Ureter (tissue), 1 donor: ENCODE measurements at places on chromosomes 1 and 21. TPM values are rescaled to one million over a fixed set of nuclear protein-coding genes. Genes with fewer than 3 reads are reported as not detected.

GRCh38 chr1:25695771-25696311, 79.2 kb downstream of the MAN1C1 start:
- DNase-seq, result no peak

ADORA3 gene
- 5.8 TPM for total RNA-seq

NECTIN4 gene
- total RNA-seq, result 75.6 TPM

SPSB1 gene
- 15.1 TPM for total RNA-seq

TRIM46 gene
- 1.6 TPM for total RNA-seq

APCS gene
- total RNA-seq, result not detected

ZNF593OS gene
- not detected for total RNA-seq

ZNF687 gene
- 27.8 TPM for total RNA-seq

- no peak for DNase-seq
Observed at GRCh38 chr1:240244968-240245628, 153.4 kb downstream of the FMN2 start.

DNA sequence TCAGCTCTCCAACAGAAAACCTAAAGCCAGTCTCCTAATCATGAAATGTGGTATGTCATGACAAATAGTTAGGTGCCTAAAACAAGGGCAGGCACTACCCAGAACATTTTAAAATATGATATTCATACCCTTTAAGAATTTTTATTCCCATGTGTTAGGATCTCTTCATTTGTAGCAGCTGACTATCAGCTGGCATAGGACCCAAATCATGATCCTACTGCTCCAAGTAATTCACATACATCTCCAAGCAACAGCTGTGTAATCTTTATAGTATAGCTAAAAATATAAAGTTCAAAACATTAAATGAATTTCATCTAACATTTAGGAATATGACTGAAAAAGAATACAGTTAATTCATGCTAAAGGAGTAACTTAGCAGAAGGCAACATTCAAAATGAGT, 57.5 kb downstream of the ENAH start:
- no peak for DNase-seq

DNA sequence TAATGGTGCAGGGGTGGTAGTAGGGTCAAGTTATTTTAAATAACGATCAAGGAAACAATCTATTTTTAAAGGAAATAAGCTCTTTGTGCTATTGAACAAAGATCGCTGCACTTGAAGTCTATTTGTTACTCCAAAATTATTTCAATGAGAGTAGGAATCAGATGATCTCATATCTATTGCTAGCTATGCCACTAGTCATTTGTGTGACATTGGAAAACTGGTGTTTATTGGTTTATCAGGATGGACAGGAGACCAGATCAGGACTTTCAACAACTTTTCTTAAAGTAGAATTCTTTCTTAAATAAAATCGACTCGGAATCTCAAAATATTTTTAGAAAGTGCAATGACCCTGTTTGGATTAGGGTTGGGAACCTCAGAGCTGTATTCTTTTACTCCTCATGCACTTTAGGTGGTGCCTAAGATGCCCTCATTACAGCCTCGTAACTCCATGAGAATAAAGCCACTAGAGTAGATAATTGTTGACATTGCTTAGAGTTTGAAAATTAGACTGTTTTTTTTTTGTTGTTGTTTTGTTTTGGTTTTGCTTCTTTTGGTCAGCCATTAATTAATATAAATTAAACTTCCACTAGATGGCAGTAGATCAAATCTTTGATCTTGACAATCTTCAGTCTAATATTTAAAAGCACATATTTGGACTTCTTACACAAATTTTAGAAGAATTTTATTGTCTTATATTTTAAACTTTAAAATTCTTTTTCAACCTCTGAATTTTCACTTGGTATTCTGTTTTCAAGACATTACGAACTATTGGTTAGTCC, 352.4 kb downstream of the USP25 start:
- DNase-seq, result no peak

BCAR3 gene
- 26.7 TPM for total RNA-seq

- no peak for DNase-seq
Observed at GRCh38 chr1:60431593-60431992, 358.0 kb upstream of the C1orf87 start.

DNA sequence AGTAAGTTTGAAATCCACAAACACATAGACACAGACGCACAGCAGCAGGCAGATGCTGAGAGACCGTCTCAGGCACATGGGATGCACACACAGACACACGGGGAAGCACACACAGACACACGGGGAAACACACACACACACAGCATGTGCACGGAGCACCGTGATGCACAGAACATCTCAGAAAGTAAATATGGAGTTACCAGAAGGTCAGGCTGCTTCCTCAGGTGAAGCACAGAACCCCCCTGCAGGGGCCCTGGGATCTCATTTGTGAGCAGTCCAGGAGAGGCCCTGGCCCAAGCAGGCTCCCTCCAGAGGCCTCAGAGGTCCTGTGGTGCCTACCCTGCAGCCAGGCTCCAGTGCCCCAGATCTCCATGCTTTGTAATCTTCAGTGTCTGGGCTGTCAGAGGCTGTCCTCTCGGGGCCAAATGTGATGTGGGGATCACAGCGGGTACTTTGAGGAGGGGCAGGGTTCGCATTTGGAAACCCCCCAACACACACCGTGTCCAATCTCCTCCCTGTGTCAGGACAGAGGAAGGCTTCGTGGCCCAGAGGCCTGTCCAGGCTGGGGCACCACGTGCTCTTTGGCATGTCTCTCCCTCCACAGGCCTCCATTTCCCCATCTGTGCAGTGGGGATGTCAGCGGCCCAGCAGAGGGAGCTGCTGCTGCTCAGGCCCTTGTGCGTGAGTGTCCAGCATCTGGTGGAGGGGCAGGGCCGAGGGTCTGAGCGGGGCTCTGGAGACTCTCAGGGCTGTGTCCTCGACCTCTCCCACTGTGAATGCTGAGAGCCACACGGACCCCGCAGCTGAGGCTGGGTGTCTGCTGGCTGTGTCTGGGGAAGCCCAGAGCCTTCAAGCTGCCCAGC, 23.0 kb upstream of the PRSS38 start:
- DNase-seq, result peak; percentile 37

SPRR2F gene
- total RNA-seq, result not detected

HCRTR1 gene
- total RNA-seq, result not detected

GRCh38 chr1:153946622-153947241, at the start of gene DENND4B:
TSS of gene DENND4B (minus strand) at chr1:153946718. CDS start at chr1:153944374, 2,344 bp downstream.
- DNase-seq, result peak; percentile 85

TUFT1 gene
- 29.5 TPM for total RNA-seq

DNA sequence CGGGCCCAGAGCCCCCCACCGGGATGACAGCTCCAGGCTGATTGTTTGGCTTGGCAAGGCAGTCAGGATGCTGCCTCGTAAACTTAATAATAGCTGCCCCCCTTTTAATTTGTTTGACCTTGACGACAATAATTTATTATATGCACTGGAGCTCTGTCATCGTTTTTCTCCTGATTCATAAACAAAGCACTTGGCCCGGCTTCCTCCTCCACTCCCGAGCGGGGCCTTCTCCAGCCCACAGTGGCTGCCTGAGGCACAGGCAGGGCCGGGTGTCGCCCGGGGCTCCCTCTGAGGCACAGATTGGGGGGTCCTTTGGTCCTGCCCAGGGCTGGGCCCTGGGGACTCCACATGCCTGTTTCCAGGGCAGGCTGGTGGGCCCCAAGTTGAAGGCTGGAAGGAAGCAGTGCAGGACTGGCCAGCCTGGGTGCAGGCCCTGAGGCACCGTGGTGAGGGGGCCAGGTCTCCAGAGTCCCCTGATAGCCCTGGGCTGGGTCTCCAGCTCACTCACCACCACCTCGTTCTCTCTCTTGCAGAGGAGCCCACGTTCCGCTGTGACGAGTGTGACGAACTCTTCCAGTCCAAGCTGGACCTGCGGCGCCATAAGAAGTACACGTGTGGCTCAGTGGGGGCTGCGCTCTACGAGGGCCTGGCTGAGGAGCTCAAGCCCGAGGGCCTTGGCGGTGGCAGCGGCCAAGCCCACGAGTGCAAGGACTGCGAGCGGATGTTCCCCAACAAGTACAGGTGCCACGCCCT, 52.0 kb upstream of the ARHGEF16 start:
- DNase-seq, result no peak

CLCC1 gene
- 43.2 TPM for total RNA-seq

- DNase-seq, result no peak
Observed at GRCh38 chr1:39722495-39722894, 16.2 kb upstream of the PPIE start.

UHMK1 gene
- 49.7 TPM for total RNA-seq

LRRIQ3 gene
- total RNA-seq, result 1.6 TPM

- no peak for DNase-seq
Observed at GRCh38 chr1:25009671-25010262, 79.7 kb upstream of the RUNX3 start.

DNA sequence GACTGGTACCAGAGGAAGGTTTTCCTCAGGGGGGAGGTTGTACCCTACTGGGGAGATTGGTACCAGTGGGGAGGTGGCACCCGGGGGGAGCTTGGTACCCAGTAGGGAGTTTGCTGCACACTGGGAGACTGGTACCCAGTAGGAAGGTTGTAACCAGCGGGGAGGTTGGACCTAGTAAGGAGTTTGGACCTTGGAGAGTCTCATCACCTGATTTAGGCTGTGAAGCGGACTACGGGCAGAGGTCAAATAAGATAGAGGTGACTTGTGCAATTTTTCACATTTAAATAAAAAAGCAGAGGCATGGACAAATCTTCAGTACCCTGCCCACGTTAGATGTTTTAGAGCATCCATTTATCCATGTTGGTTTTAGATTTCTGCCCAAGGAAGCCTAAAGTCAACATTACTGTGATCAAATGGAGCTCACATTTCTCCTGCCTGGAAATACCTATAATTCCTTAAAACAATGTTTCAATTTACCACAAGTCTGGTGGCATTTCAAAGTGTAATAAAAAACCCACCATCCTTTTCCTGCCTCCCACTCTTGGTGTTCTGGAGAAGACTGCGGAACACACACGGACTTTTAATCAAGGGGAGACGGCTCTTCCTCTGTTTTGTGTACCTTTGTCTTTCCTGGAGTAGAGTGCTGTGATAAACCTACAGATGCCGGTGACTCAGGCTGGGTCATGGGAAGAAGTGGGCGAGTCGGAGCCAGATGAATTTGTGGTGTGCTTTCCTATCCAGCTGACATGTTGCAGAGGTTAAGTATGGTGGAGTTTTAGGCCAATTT, 36.2 kb upstream of the MRPS6 start:
- no peak for DNase-seq

DNA sequence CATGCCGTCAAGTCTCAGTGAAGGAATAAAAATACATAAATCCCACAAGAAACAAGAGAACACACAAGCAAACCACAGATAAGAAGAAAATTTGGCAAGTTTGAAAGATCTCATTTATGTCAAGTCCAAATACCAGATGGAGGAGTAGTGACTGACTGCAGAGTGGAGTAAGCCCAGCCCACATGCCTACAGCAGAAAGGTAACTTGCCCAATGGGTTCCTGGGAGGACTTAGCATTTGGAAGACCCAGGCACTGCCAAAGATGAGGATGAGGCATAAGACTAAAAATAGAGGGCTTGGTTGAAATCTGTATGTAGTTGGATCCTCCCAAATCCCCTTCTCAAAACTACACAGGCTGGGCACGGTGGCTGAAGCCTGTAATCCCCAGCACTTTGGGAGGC, 70.8 kb downstream of the ZNF648 start:
- DNase-seq, result no peak

GPR37L1 gene
- 0.10 TPM for total RNA-seq

HHIPL2 gene
- 0.62 TPM for total RNA-seq

PRSS38 gene
- not detected for total RNA-seq

- no peak for DNase-seq
Observed at GRCh38 chr1:211415700-211416099, 76.3 kb downstream of the RD3 start.

DNA sequence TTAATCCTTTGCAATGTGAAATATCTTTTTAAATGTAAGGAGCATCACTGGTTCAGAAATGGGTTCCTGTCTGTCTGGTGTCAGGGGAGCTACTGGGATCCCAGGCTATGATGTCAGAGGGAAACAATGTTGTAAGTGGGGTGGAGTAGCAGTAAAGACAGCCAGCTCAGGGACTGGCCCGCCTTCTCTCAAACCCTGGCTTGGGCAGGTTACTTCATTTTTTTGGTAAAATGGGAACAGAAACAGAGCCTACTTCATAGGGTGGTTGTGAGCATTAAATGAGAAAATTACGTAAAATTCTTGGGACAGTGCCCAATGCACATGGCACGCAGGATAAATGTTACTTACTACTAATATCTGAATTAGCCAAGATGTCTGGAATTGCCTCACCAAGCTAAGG, 30.7 kb upstream of the IL20 start:
- DNase-seq, result no peak

DNA sequence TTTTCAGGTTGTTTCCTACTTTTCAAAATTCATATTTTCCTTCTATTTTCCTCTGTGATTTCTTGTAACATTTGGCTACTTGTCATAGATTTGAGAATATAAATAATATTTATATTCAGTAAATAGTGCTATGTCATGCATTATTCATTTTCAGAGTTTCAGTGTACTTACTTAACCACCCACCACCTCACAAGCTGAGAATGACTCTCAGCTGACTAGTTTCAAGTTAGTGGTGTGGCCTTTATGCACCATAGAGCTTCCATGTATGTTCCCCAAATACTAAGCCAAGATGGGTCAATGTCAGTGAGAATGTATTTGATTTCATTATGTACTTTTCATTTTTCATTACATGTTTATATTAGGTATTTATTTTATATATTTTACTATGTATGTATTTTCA, 56.9 kb upstream of the RGS1 start:
- no peak for DNase-seq

GRCh38 chr1:96568639-96569038, 152.9 kb upstream of the PTBP2 start:
- DNase-seq, result no peak

ARHGAP30 gene
- 12.1 TPM for total RNA-seq

PRAMEF7 gene
- total RNA-seq, result not detected

GRCh38 chr1:233016798-233017197, 66.4 kb downstream of the NTPCR start:
- DNase-seq, result no peak

DNA sequence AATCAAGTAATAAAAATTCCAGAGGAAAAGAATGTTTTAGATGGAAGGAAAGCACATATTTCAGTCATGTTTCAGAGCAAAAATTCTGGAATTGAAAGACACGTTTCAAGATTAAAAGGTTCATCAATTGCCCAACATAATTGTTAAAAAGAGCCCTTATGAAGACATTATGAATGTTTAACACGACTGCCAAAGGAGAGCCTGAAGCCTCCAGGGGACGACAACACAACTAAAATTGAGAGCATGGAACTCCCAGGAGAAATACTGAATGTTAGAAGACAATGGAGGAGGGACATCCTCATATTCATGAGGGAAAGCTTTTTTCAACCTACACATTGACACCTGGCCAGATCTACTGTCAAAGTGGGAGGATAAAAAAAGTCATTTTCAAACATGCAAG, 16.0 kb downstream of the OR2T11 start:
- DNase-seq, result peak; percentile 52

RAP1A gene
- 80.3 TPM for total RNA-seq

DNA sequence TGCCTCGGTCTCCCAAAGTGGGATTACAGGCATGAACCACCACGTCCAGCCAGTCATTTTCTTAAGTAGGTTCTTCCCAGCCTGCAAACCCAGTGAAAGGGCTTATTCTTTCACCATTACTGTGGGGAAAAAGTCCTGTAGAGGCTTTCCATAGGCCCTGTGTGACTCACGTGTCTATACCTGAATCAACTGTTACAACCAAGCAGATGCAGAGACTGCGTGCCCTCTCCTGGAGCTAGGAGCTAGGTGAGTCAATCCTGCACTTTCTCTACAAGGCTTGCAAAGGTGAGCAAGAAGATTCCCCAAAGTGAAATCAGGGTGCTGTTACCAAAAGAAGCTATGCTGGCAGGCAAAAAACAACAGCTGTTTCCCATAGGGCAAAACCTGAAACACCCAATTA, 13.8 kb upstream of the MPZL1 start:
- no peak for DNase-seq

RAB7B gene
- 11.7 TPM for total RNA-seq

B3GALT6 gene
- total RNA-seq, result 14.8 TPM

NPHP4 gene
- 15.3 TPM for total RNA-seq
